ENCODE measurements at places on chromosomes 16 and 17.

DNA sequence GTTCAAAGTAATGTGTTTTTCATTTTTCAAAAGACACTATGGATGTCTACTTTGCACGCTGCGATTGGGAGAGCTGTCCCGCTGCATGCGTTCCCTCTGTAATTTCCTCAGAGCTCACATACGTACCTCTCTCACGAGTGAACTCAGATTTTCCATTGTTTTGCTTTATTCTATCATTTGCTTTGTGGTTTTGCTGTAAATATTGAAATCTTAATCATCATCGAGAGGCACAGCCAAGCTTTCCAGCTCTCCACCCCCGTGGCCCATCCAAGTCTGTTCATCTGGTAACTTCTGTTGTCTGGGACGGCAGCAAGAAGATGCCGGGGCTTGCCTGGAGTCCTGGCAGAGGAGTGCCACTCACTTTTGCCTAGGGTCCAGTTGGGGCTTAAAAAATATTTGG is 21.1 kb downstream of the TMC6 start:
- DNase-seq: no peak

DNA sequence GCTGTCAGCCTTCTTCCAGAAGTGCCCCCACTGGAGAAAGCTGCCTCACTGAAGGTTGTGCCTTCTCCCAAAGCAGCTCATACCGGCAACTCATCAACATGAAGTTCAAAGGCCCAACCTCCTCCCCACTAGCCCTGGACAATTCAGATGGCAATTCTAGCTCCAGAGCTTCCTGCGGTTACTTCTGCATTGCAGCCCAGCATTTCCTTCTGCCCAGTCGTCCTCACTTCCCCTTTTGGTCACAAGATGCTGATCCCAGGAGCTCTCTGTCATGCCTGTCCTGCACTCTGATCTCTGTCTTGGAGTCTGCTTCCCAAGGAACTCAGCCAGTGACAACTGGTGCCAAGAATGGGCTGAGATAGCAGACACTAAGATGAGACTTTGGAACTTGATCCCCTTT is 178.2 kb upstream of the SOX9 start:
- DNase-seq: no peak

DNA sequence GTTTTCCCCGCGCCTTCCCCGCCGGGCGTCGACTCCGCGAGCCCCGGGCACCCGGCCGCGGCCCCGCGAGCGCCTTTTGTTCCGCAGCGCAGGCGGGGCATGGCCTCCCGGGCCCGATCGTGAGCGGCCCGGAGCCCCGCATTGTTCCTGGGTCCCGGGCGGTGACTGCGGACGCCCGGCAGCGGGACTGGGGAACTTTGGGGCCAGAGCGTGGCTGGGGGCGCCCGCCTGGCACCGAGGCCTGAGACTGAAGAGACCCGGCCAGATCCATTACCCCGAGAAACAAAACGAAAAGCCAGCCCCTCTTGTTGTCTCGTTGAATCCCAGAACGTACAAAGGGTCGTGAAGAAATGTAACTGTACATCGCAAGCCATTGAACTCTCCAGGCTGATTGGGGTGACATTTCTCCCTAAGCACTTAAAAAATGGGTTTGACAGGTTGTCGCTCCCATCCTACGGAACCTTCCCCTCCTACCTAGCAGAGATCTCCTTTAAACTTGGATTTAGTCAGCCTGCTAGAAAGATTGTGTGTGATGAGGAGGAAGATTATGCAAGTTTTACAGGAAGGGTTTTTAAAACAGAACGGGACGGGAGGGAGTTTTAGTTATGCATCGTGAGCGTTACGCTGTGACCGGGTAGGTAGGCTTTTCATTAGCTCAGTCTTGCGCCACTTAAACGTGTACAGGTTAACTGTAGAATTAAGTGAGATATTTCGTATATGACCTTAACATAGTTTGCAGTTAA is 825 bp downstream of the METTL9 start:
- DNase-seq: peak; percentile 70

GRCh38 chr17:2250140-2251095 is 53.2 kb downstream of the SMG6 start:
- DNase-seq: no peak

DNA sequence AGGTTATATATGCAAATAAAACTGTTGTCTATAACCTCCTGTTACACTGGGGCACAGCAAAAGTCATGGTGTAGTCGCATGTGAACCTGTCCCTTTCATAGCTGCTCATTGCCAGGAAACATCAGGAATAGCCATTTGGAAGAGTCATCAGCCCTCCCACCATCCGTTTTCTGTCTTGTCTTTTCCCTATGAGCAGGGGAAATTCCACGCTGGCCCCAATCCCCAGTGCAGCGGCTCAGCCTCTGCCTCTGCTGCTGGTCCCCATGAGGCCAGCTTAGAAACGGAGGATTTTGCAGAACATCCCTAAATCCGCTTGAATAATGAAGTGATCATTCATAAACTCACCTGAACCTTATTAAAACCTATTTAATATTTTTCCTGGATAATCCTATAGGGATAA is 10.5 kb downstream of the MAPT start:
- DNase-seq: no peak

- no peak for DNase-seq
These were observed 28.8 kb downstream of the RNF43 start for GRCh38 chr17:58388302-58389190.

GRCh38 chr17:732902-733720 is 715 bp downstream of the TLCD3A start:
- peak; percentile 57 for DNase-seq

GRCh38 chr16:82197540-82198240 is 27.7 kb upstream of the MPHOSPH6 start:
- no peak for DNase-seq

DNA sequence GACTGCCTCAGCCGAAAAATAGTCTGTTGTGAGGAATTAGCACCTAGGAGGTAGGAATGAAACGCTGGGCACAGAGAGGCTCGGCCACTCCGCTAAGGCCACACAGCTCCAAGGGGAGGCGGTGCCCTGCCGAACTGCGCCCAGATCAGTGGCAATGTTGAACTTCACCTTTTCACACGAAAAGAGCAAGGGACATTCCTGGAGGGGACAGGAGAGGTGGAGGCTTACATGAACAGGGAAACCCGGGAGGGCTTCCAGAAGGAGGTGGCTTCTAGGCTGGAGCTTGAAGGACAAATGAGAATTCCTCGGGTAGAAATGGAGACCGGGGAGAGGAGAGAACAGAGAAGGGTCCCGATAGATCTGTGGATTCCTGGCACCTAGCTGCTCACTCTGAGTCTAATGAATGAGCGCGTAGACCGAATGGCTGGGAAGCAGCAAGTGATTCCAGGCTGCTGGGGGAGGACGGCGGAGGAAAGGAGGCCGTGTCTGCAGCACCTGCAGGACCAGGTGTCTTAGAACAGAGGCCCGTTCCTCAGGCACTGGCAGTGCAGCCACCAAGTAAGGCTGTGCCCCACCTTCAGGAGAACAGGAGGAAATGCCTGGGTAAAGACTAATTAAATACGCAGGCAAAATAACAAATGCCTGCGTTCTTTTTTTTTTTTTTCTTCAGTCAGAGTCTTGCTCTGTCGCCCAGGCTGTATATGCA is 722 bp upstream of the SLC38A10 start:
- DNase-seq: peak; percentile 87

DNA sequence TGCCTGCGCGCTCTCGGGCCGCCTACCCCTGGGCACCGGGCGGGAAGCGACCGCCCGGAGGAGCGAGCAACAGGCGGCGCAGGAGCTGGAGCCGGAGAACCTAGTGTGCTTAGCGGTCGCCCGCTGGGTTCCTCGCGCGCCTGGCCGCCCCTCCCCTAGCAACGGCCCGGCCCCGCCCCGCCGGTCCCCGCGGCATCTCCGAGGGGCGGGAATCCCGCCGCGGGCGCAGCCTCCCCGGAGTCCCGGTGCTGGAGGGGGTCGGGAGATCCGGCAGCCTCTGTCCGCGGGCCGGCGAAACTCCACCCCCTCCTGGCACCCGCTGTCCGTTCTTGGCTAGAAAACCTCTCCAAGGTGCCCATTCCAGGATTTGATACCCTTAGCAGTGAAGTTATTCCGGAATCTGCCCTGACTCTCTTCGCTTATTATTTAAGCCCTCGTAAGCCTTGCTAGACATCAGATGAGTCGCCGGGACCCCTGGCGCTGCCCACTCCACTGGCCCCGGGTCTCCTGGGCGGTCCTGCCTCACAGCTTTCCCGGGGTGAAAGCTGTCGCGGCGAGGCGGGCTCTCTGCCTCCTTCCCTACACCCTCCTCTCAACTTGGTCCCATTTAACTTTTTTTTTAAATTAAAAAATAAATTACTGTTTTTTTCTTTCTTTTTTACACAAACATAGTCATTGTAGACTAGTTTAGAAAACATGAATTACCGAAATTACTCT is at the start of gene RPRML:
RPRML (minus strand) TSS at position 107 of the 717 bp plus-strand sequence. CDS start 246 bp downstream, outside the sequence.
- DNase-seq: peak; percentile 67

GRCh38 chr16:89366561-89367537 is 123.5 kb downstream of the ANKRD11 start:
- DNase-seq: peak; percentile 33

DNA sequence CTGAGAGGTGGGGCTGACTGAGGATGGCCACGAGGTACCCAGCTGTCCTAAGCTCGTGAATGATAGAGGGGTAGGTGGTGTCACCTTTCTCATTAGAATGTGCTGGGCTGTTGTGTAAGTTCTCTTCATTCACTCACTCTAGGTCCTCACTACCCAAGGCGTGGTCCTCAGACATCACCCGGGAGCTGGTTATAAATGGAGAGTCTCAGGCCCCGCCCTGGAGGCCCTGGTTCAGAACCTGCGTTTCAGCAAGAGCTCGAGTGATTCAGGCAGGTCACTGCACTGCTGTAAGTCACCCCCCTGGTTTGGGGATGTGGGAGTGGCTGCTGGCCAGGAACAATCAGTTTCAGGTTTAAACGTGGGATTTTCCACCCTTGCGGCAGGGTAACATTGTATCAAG is 139.8 kb downstream of the FOXL1 start:
- no peak for DNase-seq

- no peak for DNase-seq
These were observed 178.2 kb upstream of the RPH3AL start for GRCh38 chr17:530851-531250.

GRCh38 chr17:60857556-60858080 is 180.0 kb downstream of the BCAS3 start:
- no peak for DNase-seq

GRCh38 chr17:44122816-44123355 is 555 bp downstream of the HDAC5 start:
- DNase-seq: no peak

- no peak for DNase-seq
These were observed 131.7 kb downstream of the RGS9 start for GRCh38 chr17:65268832-65269231.

DNA sequence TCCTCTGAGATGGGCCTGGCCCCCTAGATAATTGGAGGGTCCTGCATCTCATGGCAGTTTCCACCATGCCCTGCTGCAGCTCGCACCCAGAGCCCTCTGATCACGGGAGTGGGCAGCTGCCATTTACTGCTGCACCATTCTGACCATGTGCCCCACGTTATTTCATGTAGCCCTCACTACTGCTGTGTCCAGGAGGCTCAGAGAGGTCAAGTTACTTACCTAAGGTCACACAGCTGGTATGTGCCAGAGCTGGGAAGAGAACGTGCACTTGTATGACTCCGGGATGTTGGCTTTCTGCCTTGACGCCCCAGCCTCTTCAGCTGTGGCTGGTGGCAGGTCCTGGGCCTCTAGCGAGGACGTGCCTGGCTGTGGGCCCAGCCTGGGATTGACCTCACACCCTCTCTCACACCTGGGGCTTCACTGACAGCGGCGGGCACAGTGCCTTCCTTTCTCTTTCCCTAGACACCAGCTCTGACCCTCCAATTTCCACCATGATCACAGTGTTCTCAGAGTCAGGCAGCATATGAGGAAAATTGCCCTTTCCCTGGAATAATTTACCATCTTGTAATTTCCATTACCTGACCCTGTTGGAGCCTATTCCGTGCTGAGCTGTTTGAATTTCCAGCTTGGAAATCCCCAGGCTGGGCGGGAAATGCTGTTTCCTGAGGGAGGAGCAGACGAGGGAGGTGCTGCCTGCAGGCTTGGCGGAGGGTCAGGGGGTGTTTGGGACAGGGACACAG is 18.5 kb upstream of the DOC2B start:
- no peak for DNase-seq

- DNase-seq: no peak
These were observed 5.7 kb downstream of the FOXF1 start for GRCh38 chr16:86515777-86516622.

GRCh38 chr16:85234310-85235204 is 122.3 kb upstream of the CIBAR2 start:
- no peak for DNase-seq

DNA sequence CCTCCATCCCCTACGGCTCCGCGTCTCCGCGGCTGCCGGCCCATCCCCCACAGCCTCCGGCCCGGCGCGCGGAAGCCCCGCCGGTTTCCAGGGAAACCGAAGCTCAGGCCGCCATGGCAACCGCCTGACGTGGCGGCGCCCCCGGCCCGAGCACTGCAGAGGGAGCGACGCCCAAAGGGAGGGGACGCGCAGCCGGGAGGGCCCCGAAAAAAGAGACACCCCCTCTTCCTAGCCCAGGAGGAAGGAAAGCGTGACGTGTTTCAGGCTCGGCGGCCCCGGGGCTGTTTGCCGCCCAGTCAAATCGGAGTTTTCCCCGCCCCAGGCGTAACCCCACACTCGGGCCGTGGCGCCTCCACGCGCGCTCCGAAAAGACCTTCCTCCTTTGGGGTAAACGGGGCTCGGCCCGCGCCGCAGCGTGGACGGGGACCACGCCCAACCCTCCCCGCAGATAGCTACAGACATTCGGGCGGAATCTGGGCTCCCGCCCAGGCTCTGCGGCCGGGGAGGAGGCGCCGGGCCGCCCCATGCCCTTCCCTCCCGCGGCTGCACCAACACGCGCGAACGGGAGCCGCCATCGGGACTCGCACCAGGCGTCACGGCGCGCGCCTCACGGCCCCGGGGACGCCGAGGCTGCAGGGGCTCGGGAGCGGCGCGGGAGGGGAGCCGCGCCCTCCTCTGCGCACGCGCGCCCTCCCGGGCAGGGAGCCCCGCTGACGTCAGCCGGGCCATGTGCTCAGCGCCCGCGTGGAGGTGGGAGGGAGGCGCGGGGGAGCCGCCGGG is 7.5 kb downstream of the MNT start:
- peak; percentile 95 for DNase-seq

DNA sequence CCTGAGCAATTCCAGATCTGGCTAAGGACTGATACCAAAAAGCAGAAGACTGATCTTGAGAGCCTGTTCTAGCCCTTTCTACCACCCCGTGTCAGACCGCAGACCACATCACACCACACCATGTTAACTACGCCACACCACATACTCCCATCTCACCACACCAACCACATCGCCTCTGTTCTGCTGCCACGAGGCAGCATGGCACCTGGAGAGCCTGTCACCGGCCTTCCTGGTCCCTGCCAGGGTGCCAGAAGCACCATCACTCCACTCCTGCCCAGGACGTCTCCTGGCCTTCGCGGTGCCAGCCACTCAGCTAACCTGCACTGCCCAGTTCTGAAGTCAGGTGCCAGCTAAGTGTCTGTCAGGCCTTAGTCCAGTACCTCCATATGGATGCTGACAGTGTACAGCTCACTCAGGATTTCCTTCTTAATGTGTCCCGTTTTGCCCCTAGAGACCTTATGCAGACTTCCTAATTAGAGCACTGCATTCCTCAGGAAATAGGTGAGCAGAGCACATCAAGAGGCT is 37.2 kb upstream of the BCAR1 start:
- DNase-seq: peak; percentile 69

GRCh38 chr16:83338138-83338537 is 469.6 kb upstream of the HSBP1 start:
- no peak for DNase-seq

Data from hematopoietic multipotent progenitor cell treated with erythropoietin and hydrocortisone succinate and interleukin-3 and kit ligand, for 4 days (in vitro differentiated cells).